ENCODE measurements at places on chromosomes 1 and 21.

DNA sequence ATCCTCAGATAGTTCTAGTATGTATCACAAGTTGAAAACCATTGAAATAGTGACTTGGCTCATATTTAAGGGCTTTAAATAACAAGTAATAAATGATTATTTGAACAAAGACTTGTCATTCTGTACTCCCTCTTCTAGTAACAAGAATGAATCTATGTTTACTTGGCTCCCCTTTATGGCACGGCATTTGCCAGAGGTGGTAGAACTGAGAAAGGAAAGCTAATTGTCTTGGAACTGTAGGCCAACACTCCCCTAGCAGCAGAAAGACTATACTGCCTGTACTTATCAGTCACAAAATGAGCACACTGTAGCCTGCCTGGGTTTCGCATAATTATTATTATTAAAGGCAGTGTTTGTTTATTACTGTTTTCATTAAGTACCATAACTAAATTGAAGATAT is 29.6 kb upstream of the SMYD2 start:
- DNase-seq = no peak

DNA sequence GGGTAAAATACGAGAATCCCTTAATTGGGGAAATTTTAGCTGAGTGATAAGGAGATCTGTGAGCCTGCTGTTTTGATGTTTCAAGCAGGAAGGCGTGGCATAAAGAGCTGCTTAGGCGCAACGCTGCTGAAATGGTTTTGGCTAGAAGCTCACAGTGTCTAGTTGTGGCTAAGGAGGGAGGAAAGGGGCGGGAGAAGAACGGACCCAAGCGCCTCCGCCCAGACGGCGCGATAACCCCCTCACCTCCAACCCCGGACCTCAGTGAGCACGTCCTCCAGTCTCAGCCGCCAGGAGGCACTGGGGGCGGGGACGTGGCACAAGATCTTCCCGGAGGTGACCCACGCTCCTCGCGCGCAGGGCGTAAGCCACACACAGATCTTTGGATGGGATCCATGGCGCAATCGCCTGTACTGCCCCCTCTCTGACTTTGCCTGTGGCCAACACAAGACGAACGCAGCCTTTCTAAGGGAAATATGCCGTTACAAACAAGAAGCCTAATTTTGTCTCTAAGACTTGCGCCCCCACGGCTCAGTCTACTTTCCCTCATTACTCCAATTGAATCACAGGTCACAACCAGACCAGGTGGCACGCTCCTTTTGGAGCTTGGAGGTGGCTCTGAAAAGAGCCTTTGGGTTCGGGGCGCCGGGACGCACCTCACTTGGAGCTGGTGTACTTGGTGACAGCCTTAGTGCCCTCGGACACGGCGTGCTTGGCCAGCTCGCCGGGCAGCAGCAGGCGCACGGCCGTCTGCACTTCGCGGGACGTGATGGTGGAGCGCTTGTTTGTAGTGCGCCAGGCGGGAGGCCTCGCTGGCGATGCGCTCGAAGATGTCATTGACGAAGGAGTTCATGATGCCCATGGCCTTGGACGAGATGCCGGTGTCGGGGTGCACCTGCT is 23.4 kb upstream of the RNF187 start:
- peak; percentile 29 for DNase-seq

DNA sequence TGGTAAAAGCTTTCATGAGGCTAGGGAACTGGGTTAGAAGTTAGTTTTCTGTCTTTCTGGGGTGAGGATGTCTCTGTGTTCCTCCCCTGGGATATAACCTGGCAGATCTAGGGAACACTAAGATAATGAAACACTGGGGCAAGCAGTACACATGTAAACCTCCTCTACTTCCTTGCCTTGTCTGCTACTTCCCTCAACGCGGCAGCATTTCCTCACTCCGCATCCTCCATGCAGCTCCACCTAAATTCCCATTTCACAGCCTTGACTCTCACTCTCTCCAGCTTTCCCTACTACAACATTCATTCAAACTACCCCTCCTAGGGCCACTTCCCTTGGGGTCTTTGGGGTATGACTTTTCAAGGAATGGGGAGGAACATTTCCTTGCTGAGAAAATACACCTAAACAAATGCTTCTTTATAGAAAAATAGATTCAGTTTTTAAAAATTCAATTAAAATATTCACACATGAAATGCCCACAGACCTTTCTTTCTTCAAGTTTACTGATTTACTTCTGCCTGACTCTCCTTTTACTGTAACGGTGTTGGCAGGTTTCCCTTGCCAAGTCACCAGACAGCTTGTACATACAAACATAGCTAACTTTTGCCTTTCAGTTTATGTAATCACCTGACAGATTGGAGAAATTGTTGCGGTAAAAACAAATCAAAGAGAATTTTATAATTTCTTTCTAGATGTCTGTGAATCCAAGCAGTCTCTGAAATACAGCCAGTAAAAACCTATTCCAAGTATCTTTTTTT is 90.1 kb downstream of the TNFSF18 start:
- DNase-seq = peak; percentile 83

DNA sequence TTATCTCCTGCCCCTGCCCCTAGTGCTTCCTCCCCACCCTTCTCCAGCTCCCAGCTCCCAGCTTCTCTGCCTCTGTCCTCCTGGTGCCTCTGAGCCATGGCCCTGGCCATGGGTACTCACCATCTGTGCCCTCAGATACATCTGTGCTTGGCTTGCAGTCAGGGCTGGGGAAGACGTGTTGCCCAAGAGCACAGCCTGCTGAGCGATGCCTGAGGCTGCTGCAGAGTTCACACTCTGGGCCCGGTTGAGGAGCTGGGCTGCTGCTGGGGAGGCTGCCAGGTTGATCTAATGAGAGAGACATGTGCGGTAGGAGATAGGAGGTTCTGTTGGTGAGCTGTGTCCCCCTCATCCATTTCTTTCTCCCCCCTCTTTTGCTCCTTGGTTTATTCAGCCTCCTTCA is 49.4 kb upstream of the A3GALT2 start:
- DNase-seq = no peak

GRCh38 chr1:220797044-220797443 is 10.3 kb downstream of the MTARC1 start:
- no peak for DNase-seq

DNA sequence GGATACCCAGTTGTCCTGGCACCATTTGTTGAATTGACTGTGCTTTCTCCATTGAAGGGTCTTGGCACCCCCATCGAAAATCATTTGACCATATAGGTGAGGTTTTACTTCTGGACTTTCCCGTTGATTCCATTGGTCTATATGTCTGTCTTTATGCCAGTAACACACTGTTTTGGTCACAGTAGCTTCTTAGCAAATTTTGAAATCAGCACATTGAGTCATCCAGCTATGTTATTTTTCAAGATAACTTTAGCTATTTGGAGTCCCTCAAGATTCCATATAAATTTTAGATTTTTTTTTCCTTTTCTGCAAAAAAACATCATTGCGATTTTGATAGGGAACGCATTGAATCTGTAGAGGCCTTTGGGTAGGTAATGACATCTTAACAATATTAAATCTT is 235.6 kb downstream of the SMYD3 start:
- DNase-seq = no peak

- no peak for DNase-seq
Measured at GRCh38 chr1:160658162-160658813, 11.4 kb upstream of the SLAMF1 start.

GRCh38 chr1:210698661-210699060 is 370.0 kb downstream of the HHAT start:
- DNase-seq = peak; percentile 31

- peak; percentile 66 for DNase-seq
Measured at GRCh38 chr1:41387667-41388091, 26.4 kb downstream of the FOXO6 start.

DNA sequence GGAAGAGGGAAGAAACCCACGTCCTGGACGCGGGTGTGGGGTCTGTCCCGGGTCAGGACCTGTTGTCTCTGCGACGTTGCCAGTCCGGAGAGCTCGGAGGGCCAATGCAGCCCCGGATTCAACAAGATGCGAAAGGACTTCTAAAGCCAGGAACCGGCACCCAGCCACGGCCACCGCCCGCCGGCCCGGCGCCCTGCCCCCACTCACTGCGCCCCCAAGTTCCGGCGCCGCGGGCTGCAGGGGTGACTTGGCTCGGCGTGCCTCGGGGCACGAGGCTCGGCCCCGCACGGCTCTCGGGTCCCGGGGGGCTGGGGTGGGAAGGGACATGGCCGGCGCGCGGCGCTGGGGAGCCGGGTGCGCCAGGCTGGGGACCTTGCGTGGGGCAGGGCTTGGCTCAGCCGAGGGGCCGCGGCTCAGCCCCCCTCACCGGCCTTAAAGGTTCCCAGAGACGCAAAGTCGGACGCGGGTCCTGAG is 51.8 kb upstream of the H6PD start:
- DNase-seq = no peak

GRCh38 chr1:17270891-17271765 is 22.2 kb downstream of the PADI3 start:
- no peak for DNase-seq

DNA sequence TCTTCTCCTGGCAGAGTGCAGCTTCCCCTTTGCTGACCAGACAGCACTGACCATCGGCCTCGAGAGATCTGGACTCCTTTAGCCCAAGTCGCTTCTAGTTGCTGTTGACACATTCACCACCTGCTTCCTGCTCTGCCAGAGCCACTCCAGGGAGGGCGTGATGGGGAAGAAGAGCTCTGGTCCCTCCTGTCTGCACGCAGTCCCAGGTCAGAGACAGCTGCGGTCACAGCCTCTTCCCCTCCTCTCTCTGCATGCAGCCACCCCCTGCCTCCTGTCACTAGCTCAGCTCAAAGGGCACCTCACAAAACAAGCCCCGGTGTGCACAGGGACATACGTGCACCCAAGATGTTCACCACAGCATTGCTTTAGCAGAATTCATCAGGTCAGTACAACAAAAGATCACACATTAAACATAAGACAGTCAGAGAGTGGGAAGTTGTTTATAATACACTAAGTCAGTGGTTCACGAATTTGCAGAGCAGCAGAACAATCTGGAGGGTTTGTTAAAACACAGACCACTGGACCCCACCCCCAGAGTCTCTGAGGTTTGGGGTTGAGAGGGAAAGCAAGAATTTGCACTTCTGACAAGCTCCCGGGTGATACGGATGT is 132.9 kb downstream of the SYF2 start:
- DNase-seq = no peak

- DNase-seq = no peak
Measured at GRCh38 chr1:207892764-207893163, 18.2 kb downstream of the CD34 start.

GRCh38 chr1:234617131-234617985 is 7.4 kb upstream of the IRF2BP2 start:
- DNase-seq = peak; percentile 84

- no peak for DNase-seq
Measured at GRCh38 chr1:26953374-26953773, 6.9 kb downstream of the KDF1 start.

DNA sequence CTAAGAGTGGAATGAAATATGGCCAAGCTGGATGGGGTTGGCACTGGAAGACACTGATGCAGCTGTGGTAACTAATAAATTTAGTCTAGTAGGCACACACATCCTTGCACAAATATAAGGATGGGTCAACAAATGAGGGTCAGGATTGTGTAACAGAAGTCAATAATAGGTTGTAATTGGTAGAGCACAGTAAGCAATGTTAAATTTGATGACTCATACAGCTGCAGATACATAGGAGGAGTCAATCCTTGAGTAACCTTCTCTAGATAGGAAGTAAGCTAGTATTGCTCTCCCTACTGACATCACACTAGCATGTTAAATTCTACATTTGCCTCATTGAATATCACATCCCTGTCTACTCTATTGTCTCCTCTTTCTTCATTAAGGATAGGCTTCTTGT is 332.1 kb downstream of the PTPRC start:
- peak; percentile 45 for DNase-seq

DNA sequence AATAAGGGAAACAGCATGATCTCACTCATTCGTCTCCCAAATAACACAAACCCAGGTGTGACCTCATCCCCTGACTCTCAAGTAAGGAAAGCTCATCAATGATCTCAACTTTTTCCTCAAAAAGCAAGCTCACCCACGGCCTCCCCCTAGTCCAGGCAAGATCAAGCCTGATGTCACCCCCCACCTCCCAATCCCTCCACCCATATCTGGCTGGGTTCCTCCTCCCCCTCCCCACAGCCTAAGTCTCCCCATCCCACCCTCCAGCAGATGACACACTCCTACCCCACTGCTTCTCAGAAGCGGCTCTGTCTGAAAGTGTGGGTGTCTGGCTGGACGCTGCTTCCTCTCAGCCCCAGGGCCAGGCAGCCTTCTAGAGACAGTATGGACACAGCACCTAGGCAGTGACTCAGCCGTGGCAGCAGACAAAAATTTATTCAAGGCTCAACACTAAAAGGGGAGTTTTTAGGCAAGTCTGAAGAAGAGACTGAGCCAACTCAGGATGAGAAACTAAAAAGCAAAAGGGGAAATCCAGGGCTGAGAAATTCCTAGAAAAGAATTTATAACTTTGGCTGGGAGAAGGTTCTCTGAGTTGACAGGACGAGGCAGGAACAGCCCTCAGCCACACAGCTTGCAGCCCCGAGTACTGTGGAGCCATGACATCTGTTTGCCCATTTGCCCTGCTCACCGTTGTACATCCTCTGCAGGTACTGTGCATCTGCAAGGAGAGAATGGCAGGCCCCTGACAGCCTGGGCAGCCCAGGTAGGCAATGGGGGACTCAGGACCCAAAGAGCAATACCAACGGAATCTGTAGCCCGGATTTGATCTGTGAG is 81.6 kb upstream of the LRRC8D start:
- DNase-seq = peak; percentile 69

GRCh38 chr1:204991342-204991844 is 51.6 kb upstream of the CNTN2 start:
- DNase-seq = no peak

GRCh38 chr1:232998138-232998537 is 47.7 kb downstream of the NTPCR start:
- DNase-seq = no peak

DNA sequence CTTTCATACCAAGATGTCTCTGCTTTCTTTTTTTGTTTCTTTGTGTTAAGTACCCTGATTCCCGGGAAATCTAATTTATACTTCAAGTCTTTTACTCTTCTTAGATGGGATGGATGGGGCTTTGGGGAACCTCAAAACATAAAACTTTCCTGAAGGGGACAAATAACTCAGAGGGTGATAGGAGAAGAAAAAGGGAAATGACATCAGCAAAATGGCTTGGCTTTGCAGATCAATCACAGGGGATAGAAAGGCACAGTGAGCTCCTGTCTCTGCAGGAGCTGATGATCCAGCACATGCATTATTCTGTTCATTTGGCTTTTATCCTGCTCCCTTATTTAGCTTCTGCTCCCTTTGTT is 1.4 kb upstream of the CA14 start:
- no peak for DNase-seq

GRCh38 chr1:177706977-177707376 is 262.9 kb downstream of the SEC16B start:
- no peak for DNase-seq

- no peak for DNase-seq
Measured at GRCh38 chr1:168371477-168371876, 90.8 kb downstream of the TBX19 start.

- no peak for DNase-seq
Measured at GRCh38 chr1:245718123-245718522, 563.3 kb downstream of the KIF26B start.
